ENCODE measurements at places on chromosomes 7 and 10. TPM values are rescaled to one million over a fixed set of nuclear protein-coding genes. Genes with fewer than 3 reads are reported as not detected.

- no peaks in the 10 kb centered on the region for H3K36me3 ChIP-seq
- no peak overlapping the region for H3K27ac ChIP-seq
- H3K4me3 ChIP-seq: no peak overlapping the region
Measured at GRCh38 chr10:124287791-124288190, 130.9 kb downstream of the OAT start.

The GFRA1 gene
- total RNA-seq: not detected

DNA sequence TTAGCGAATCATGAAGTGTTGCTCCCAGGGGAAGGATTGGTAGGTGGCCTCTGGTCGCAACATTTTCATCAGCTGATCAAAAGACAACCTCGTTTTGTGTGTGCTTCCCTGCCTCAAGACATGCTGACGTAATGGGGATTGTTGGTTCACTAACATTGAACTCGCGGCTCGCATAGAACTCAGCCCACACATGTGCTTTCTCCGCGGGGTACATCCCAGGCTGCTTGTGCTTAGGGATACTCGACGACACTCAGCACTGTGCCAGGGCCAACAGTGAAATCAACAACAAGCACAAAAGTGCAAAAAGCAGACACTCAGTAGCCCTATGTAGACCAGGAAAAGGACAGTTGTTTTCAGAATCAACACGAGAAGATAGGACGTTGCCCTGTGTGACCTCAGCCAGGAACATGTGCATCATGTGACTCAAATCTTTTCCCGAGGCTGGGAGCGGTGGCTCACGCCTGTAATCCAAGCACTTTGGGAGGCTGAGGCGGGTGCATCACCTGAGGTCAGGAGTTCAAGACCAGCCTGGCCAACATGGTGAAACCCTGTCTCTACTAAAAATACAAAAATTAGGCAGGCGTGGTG is 20.8 kb downstream of the WIPI2 start:
- DNase-seq: no peak
- H3K27me3 ChIP-seq: no peaks in the 10 kb centered on the region
- H3K27ac ChIP-seq: no peak overlapping the region
- peaks cover 7% of the 10 kb centered on the region for H3K4me1 ChIP-seq
- H3K4me3 ChIP-seq: no peak overlapping the region

The FEZF1 gene
- not detected for total RNA-seq

The EN2 gene
- not detected for total RNA-seq
